ENCODE measurements at places on chromosomes 16 and 17.

DNA sequence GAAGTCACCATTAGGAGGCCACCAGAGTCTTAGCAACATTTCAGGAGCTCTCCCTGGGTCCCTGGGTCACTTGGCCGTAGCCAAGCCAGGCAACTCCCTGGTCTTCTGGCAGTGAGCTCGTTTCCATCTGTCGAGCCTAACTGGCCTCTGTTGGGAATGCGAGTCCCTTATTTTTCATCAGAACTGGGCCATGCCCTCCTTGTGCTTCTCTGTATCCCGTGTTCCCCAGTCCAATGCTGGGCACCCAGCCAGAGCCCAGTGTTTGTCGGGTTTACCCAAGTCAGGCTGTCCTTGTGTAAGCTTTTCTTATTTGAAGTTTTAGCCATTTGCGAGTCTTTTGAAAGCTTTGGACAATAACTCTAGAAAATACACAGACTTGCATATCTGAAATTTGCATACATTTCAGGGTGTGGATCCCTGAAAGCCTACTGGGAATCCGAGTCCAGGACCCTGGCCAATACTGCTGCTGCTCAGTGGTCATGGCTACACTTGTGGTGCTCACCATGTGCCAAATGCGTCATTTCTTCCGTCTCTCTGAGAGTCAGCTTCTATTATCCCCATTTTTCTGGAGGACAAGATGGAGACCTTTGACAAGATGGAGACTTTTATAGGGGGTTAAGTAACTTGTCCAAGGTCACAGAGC is 81.6 kb upstream of the LGALS9 start:
- no peak for DNase-seq

DNA sequence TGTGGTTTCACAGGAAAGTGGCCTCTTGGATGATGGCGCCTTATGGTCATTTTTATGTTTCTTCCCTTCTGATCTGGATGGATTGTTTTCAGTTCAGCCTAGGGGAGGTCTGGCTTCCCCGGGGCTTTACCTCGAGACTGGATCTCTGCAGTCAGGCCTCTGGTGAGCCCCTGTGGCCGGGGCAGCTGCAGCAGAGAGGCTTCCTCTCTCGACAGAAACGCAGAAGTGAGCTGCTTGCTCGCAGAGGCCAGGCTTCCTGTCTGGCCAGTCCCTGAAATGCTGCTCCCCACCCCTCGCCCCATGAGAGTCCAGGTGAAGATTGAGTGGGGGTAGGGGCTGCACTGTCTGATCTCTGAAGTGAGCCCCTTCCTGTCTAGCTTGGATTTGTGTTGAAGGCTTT is 44.0 kb downstream of the PLCG2 start:
- DNase-seq, result no peak

DNA sequence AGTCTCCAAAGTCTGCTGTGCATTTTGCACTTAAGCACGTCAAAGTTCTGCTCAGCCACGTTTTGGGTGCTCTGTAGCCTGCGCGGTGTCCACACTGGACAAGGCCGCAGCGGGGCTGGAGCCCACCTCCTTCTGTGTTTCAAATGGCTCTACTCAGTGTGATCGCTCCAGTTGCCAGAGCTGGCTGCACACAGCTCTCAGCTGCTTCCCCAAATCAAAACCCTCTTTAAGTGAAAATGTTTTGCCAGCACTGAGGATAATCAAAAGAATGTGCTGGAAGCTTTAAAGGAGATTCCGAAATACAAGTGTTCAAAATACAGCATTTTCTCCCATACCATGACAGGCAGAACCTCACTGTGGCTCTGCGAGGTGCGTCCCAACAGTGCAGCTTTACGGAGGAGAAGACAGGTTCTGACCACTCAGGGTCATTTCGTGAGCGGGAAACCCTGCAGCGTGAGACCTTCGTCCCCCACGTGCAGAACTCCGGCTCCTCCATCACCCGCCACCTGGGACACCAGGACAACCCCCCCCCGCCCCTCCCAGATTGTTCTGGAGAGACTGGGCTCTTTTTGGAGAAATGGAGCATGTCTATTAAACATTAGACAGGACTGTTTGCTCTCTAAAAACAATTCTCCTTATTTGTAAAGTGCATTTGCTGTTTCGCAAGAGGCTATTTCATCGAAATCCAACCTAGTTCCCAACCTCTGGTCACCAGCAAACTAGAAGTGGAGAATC is 16.6 kb downstream of the TBC1D16 start:
- peak; percentile 65 for DNase-seq

- DNase-seq, result peak; percentile 42
Measured at GRCh38 chr17:78933025-78933958, 8.1 kb upstream of the TIMP2 start.

DNA sequence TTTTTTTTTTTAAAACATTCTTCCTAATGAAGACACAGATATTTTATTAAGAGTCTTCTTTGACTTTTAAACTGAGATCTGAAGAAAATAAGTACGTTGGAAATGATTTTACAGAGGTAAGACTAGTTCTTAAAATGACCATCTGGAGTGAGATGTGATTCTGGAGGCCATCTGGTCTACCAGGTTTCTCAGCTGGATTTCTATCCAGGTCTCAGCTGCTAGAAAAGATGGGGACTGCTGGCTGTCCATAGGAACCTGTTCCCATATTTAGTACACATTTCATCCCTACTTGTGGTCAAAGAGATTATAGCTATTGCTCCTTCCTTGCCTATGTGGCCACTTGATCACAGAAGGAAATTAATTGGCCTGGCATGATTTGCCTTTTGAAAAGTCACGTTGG is 12.2 kb downstream of the PMFBP1 start:
- DNase-seq, result no peak

GRCh38 chr17:79843474-79843815 is 4.2 kb upstream of the CBX4 start:
- no peak for DNase-seq

GRCh38 chr17:41687828-41688640 is 651 bp upstream of the EIF1 start:
- no peak for DNase-seq

GRCh38 chr16:88963583-88963982 is 13.4 kb downstream of the CBFA2T3 start:
- DNase-seq, result no peak

DNA sequence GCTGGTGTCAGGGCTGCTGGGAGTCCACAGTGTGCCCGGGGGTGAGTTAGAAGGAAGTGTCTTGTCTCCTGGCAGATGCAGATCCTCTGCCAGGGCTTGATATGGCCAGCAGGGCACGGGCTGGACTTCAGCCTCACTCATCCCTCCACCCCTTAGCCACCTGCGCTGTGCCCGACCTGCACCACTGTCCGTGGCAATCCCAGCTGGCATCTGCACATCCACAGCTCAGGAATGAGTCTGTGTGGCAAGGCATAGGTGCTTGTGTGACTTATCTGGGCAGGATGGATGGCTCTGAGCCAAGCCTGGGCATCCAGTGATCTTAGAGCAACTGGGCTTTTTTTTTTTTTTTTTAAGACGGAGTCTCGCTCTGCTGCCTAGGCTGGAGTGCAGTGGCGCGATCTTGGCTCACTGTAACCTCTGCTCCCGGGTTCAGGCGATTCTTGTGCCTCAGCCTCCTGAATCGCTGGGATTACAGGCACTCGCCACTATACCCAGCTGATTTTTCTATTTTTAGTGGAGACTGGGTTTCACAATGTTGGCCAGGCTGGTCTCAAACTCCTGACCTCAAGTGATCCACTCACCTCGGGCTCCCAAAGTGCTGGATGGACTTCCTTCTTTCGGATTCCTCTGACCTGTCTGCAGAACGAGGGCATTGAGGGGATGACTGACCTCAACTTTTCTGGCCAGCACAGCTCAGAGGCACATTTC is 22.5 kb upstream of the CACNG1 start:
- DNase-seq, result no peak
